ENCODE measurements at places on chromosomes 4 and X.

DNA sequence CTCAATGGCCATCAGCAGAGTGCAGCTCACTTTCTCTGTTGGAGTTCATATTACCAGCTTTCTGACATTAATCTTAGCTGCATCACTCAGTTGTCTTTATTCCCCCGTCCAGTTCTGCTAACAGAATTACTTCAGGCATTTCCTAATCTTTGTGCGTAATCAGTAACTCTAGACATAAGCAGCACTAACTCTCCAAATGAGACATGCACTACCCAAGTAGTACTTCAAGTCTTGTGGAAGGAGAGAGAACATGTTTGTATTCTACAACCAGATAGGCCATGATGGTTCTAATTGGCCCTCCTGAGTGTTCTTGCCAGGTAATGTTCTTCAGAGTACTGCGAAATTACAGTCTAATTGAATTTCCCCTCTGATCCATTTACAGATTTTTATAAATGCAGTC, 448.5 kb upstream of the RPS6KA3 start:
- no peak for DNase-seq

DNA sequence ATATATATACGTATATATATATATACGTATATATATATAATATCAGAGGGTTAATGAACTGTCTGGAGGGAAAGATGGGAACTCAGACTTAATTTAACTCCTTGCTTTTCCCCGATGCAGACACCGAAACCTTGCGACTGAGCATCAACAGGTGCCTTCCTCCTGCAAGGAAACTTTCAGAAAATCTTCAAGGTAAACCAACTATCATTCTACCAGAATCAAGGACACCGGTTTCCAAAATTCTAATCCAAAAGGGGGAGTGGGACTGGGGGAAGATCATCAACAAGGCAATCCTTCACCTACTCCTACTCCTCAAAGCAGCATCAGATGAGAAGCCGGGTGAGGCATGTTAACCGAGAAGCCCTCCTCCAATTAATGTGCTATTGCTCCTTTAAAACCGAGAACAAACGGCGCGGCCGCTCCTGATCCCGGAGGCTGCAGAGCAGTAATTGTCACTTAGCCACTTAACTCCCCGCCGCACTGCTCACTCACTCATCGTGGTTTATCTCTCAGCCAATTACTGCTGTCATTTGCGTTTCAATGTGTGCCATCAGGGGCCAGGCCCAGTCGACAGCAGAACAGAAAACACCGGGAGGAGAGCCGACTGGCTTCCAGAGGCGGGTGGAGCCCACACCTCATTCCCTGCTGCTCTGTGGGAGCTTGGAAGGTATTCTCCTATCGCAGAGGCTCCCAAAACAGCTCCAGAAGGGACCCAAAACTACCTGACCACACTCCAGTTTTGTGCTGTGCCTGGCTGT, 61.7 kb downstream of the MAML3 start:
- DNase-seq: no peak

GRCh38 chr4:106614441-106614840, 245.9 kb upstream of the GIMD1 start:
- no peak for DNase-seq

DNA sequence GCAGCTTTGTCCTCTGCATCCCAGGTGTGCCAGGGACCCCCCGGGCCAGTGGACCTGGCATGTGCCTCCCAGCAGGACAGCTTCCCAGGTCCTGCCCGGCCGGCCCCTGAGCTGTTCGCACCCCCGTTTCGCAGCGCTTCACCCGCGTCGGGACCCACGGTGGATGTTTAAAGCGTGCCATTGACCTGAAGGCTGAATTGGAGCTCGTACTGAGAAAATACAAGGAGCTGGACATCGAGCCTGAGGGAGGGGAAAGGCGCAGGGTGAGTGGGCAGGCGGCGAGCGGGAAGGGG, 7.9 kb downstream of the UVSSA start:
- no peak for DNase-seq

- no peak for DNase-seq
These were observed 828 bp upstream of the BBS12 start for GRCh38 chr4:122731676-122732075.

DNA sequence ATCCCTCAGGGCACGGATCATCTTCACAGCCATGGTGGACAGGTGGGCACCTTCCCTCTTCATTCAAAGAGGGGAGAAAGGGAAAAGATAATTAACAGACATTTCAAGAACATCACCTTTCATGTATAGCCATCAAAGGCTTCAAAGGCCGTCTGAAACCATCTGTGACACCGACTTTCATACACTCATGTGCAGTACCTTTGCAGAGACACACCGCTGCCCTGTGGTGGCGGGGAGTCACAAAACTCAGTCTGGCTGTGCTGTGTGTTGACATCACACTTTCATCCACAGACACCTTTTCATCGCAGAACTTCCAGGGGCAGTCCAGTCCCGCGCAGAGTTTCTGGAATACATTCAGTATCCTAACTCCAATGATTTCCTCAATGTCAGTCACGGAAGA, 47.6 kb upstream of the MTNR1A start:
- DNase-seq: no peak

DNA sequence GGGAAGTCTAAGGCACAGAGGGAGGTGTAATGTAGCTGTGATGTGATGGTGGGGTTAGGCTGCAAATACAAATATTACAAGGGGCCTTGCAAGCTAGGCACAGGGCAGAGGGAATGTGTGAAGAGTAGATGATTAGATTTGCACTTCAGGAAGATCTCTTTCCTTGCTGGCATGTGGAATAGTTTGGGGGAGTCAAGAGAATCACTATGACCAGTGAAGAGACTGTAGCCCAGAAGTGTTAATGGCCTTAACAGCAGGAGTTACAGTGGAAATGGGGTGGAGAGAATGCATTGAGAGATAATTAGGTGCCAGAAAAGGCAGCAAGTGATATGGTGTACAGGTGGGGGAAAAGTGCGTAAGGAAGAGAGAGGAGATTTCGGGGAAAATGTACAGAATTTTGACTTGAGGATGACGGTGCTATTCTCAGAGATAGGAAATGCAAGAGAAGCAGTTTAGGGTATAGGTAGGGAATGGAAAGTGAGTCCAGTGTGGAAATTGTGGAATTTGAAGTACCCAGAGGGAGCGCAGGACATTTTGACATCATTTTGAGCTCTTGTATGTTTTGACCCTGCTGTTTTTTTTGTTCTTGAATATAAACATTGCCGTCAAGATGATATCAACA, 10.2 kb upstream of the TAPT1 start:
- DNase-seq: no peak
